ENCODE measurements at places on chromosomes 1 and 21.

GRCh38 chr1:228517655-228518054 lies 30.5 kb downstream of the RNF187 start:
- DNase-seq = no peak

- DNase-seq = peak; percentile 55
These were observed 28.6 kb upstream of the PLEKHG5 start for GRCh38 chr1:6519935-6520671.

GRCh38 chr1:105793536-105794146 lies 1262.8 kb upstream of the PRMT6 start:
- no peak for DNase-seq

DNA sequence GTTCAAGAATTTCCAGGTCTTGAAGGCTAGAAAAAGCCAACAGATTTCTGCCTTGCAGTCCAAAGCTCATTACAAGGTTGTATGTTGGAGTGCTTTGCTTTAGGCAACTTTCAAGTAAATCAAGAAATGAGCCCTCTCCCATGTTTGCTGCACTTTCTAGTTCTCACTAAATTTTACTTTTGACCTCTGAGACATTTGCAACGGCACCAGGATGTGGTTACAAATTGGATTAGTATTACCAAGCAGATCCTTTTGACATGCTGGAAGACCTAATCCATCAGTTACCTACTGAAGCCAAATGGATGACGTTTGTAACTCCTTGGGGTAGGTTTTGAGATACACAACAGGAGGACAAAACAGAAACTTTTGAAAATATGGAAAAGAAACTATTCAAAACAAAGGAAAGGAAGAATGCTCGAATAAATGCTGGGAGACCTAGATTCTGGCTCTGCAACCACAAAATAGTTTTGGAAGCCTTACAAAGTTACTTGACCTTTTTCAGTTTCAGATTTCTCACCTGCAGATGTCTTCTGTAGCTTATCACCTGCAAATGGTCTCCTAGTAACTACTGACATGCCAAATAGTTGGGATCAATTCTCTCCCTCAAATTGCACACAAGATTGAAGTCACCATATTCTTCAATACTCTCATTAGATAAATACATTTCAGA lies 251.7 kb upstream of the ADGRL2 start:
- no peak for DNase-seq

All from dorsolateral prefrontal cortex (tissue), 122 donors.